ENCODE measurements at places on chromosomes 16 and 17.

GRCh38 chr16:50881331-50881830 lies 139.5 kb downstream of the CYLD start:
- DNase-seq: no peak

DNA sequence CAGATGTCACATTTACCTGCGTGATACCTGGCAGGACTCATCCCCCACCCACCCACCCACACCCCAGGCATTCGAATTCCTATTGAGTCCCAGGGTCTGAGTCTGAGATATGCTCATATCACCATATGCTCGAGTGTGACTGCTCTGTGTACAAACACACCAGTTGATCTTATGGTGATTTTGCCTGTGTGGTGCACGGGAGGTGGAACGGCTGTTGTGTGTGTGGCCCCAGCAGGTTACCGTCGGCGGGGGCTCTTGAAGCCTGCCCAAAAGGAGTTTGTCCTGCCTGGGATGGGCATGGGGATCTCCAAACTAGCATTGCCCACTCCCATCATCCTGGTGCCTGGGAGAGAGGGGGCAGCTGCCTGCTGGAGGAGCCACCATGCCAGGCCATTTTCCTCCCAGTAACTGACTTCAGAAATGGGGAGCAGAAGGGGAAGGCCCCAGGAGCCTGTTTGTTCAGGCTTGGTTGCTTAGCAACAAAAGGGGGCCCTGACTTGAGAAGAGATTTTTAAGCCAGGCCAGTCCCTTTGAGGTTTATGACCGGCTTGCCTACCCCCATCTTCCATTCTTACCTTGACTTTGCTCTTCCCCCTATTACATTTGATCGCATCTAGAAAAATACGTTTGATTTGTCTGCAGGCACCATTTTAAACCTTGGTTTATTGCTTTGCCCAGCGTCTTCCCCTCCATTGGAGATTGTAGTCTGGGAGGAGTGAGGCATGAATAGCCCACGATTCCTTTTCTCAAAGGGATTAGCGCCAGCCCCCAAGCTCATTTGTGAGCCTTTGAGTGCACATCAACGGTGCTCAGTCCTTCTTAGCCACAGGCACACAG lies 217.7 kb downstream of the CCDC182 start:
- no peak for DNase-seq

GRCh38 chr17:78708510-78708973 lies 73.5 kb downstream of the CYTH1 start:
- DNase-seq: peak; percentile 35

DNA sequence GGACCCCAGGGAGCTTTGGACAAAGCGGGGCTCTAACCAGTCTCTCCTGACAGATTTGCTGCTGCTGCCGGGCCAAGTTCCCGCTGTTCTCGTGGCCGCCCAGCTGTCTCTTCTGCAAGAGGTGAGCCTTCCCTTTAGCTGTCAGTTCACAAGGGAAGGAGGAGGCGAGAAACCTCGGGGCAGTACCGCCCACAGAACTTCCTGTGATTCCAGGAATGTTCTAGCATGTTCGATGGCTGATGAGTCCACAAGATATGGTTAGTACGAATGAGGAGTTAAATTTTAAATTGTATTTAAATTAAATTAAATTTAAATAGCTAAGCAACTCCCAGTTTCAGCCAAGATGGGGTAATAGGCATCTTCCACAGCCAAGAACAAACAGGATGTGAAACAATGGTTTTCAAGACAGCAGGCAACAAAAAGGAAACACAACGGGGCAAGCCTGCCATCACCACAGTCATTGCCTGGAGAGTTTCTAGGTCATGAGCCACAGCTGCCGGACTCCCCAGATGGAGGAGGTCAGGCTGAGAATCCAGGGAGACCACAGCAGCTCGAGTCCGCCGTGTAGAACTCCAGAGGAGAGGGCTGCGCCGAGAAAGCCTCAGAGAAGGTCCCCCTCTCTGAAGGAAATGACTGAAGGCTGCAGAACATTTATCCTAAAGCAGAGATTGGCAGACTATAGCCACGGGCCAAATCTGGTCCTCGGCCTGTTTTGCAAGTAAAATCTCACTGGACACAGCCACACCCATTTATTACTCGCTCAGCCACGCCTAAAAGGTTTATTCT lies 9.5 kb upstream of the TCF25 start:
- no peak for DNase-seq

GRCh38 chr17:82788206-82789001 lies 36.5 kb downstream of the TBCD start:
- no peak for DNase-seq

GRCh38 chr17:17080181-17080631 lies 37.9 kb downstream of the MPRIP start:
- no peak for DNase-seq

DNA sequence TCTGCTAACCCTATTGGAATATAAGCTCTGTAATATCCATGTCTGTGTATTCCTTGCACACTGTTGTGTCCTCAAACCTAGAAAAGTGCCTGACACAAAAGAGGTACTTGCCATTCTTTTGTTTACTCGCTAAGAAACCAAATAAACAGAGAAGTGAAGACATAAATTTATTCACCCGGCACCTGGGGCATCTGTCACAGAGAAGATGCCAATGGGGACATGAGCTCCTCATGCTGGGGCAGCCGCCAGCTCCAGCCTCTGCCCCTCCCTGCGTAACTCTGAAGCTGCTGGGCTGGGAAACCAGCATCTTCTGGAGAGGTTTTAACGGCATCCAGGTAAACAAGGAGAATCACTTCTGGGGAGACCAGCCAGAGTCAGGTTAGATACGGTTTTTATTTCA lies 15.1 kb upstream of the CDRT4 start:
- no peak for DNase-seq

DNA sequence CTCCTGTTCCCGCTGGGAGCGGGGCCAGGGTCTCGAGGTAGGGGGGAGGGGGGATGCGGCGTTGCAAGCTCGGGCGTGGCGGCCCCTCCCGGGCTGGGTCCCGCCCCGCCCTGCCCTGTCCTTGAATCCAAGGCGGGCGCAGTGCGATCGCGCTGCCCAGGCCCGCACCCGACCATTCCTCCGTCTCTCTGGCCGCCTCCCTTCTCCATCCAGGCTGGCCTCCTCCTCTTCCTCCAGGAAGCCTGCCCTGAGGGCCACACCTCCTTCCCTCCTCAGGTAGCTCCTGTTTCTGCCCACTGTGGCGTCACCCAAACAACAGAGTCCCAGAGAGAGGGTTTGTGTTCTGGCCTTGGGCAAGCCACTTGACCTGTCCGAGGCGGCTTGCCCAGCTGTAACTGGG lies 43.0 kb upstream of the TAC4 start:
- DNase-seq: no peak

DNA sequence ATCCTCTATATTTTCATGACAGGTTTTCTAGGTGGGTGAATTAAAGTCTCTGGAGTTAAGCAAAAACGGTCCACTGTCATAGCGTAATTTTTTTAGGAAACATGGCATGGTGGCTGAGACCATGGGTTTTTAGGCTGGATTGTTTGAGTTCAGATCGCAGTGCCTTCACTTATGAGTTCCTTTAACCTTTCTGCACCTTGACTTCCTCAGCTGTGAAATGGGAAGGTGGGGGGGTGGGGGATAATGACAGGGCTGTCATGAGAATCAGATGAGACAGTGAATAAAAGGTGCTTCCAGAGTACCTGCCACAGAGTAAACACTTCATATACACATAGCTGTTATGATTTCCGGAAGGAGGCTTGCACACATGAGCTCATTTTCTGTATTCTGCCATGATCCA lies 11.8 kb downstream of the PRCD start:
- DNase-seq: no peak

DNA sequence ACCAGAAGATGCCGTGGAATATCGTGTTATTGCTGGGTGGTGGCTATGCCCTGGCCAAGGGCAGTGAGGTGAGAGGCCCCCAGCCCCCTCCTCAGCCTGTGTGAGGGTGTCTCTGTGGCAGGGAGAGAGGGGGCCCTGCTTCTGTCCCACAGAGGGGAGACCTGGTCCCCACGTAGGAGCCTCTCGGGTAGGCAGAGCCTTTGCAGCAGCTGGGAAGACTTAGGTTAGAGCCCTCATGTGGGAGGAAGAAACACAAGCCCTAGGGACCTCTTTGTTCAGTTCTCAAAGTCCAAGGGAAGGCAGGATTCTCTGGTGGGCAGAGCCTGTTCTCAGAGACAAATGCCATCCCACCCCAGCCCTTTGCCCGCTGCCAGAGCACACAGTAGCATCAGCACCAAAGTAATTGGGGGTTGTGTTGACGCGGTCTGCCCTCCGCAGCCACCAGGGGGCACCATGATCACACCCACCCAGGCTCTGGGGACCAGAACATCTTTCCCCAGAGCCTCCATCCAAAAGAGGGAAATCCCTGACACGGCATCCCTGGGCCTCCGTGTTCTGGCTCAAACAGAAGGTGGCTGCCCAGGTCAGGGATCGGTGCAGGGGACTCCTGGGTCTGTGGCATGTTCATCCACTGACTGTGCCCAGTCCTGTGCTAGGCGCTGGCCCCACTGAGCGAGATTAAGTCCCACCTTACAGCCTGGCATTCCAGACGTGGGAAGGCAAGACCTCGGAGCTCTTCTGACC lies 11.5 kb upstream of the FOXN1 start:
- DNase-seq: peak; percentile 57

DNA sequence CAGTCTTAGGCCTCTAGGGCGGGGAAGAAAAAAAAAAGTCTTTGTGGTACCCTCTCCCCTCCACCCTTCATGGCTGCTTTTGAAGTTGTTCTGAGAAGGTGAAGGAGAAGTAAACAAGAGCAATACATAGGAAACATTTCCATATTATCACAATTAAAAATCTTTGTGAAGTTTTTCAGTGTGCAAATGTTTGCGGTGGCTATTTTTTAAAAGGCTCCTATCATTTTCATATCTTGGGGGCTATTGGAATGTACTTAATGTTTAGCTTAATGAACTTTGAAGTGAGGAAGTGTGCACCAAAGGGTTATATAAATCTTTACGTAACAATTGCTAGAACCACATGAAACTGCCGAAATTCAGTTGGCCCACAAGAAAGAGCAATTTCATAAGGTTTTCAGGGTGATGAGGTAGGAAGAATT lies 7.6 kb downstream of the NOL11 start:
- no peak for DNase-seq

GRCh38 chr16:54359081-54359480 lies 72.5 kb upstream of the IRX3 start:
- DNase-seq: no peak

- DNase-seq: no peak
These were observed 1.6 kb downstream of the RIPOR1 start for GRCh38 chr16:67530013-67530939.

- DNase-seq: no peak
These were observed 1.4 kb downstream of the CENPX start for GRCh38 chr17:82021107-82021899.

- DNase-seq: no peak
These were observed 93.2 kb downstream of the PGS1 start for GRCh38 chr17:78471635-78472034.

GRCh38 chr16:27780468-27781194 lies 230.7 kb downstream of the KATNIP start:
- no peak for DNase-seq

- peak; percentile 45 for DNase-seq
These were observed 23.7 kb downstream of the LASP1 start for GRCh38 chr17:38893607-38894006.

- no peak for DNase-seq
These were observed 117.7 kb downstream of the USP22 start for GRCh38 chr17:20925091-20925490.

All from stimulated activated CD8-positive, alpha-beta memory T cell treated with anti-CD3 and anti-CD28 coated beads, Interleukin-7, amount 100 ng/mL, for 48 hours (primary cell).